CD4-positive, alpha-beta T cell treated with Interleukin-15 for 4 hours (primary cell): ENCODE measurements at places on chromosomes 12 and 14.

DNA sequence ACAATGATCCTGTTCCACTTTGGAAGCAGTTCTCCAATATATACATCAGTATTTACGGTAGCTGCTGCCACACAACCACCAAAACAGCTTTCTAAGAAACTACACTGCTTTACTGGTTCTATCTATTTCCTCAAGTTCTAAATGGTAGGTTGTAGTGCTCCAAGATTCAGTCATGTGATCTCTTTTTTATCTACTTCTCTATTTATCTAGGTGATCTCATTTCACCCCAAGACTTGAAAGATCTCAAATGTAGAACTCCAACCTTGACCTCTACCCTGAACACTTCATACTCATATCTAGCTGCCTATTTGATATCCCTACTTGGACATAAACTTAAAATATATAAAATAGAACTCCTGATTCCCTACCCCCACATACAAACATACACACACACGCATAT, 133.9 kb upstream of the RAP1B start:
- DNase-seq: no peak

DNA sequence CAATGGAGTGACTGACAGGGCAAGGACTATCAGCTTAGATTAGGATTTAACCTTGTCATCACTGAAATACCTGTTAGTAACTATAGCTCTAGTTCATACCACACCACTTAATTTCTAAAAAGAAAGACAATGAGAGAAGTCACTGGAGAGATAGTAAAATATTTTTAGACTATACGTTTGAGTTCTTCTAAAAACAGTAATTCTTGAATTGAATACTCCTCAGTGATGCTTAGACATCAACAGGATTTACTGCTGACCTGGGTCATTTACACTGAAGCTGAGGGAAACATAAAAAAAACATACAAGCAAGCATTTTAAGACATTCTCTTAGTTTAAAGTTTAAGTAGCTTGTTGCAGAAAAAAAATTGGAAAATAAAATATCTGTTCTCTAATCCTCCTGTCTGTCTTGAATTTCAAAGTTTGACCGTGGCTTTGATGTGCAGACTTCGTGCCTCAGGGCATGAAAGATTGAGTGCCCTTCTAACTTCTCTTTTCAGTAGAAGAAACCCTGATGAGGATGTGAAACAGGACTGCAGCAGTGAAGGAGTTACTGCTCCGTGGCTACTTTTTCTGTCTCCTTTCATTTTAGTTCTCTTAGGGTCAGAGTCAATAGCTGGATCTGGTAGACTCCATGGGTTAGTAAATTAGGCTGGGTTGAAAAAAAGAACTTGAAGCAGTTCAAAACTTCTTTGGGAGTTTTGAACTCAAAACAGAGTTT, 172.2 kb downstream of the PTPRO start:
- DNase-seq: no peak

DNA sequence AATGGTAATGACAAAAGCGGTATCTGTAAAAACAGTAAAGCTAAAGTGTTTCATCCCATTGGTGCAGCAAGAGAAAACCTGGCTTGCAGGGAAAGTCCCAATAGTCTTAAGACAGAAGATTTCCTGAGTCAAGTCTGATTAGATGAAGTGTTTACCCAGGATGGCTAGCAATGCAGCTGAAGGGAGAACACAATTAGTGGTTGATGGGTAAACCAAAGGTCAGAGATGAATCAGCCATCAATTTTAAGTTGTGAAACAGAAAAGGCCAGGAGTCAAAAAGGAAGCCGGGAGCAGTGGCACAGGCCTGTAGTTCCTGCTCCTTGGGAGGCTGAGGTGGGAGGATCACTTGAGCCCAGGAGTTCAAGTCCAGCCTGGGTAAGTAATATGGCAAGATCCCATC, 52.6 kb downstream of the SEC23A start:
- no peak for DNase-seq

- DNase-seq: peak; percentile 69
Measured at GRCh38 chr12:3803865-3804472, 51.1 kb upstream of the CRACR2A start.

GRCh38 chr14:77562681-77563080, 53.8 kb downstream of the SPTLC2 start:
- no peak for DNase-seq
